ENCODE measurements at places on chromosomes 12 and 14.
A peak's percentile ranks its signal among the peaks of the same experiment; 100 is the strongest.

GRCh38 chr14:61695695-61696527, 598 bp downstream of the HIF1A start:
- no peak for DNase-seq

- DNase-seq = peak; percentile 38
Observed at GRCh38 chr12:29961231-29961630, 177.5 kb upstream of the TMTC1 start.

- DNase-seq = no peak
Observed at GRCh38 chr12:10190558-10191388, 11.9 kb downstream of the TMEM52B start.

- DNase-seq = no peak
Observed at GRCh38 chr14:57974896-57975295, 109.0 kb upstream of the SLC35F4 start.

DNA sequence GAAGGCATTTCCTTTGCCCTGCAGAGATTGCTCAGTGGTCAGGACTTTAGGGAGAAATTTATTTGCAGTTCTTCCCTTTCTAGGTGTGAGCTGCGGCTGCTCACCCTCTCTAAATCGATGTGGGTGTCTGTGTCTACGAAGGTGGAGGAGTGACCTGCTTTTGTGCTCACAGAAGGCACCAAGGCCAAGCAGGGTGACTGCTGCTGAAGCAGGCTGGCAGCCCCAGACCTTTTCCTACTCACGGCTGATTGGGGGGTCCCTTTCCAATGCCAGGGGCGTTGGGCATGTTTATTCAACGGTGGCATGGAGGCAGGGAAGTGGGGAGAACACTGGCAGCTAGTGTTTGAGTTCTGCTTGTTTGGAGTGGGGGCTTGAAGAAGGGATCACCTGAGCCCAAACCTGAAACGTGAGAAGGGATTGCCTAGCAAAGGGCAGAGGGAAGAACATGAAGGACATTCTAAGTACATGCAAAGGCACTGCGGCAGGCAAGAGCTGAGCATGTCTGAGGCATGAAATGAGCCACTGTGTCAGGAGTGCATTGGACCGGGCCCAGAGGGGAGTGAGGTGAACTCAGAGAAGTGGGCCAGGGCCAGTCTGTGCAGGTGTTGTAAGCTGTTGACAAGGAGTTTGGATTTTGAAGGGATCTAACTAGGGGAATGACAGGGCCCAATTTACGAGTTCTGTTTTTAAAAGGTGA, 56.3 kb downstream of the CACNA1C start:
- no peak for DNase-seq

DNA sequence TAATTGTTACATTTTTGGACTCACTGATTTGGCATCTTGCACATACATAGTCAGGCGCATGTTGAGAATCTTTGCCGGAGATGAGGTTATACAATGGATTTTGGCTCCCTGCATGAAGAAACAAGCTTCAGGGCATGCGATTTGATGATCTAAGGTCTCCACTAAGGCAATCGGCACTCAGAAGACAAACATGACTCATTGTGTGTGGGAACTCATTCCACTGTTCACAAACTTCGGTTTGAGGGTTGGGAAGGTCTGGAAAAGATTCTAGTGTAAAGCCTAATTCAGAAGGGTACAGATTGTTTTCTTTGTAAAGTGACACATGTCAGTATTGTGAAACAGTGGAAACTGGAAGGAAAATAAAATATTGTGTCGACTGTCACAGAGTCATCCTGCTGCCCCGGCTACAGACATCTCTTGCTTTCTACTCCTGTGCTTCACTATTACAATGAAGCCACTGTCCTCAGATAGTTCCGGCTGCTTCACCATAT, 192.6 kb upstream of the HMGA2 start:
- DNase-seq = peak; percentile 97

- DNase-seq = no peak
Observed at GRCh38 chr14:49991491-49991890, 98.6 kb downstream of the ARF6 start.

DNA sequence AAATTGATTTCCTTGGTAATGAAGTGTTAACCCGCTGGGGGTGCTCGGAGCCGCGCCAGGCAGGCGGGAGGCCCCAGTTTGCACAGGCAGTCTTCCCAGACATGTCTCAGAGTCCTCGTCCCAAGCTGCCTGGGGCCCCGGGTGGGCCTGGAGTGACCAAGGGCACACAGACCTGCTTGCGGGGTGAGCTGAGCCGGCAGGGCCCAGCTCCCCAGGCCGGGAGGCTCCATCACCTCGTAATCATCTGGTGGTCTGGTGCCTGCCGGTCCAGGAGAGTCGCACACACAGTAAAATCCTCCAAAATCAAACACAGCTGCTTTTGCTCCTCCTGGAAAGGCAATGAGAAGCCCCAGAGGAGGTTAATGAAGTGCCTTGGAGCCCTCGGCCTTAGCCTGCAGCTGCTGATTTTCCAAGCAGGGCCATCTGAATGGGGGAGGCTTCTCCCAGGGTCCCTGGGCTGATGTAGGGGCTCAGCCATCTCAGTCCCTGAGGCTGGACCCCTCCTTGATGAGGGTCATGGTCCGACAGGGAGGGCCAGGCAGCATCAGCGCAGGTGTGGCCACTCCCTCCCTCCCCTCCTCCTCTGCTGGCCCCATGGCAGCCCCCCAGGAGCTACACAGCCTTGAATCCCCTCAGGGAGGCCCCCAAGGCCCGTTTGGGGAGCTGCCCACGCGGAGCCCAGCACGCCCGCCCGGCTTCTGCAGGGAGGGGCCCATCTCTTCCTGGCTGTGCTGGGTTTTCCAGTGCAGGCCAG, 39.4 kb upstream of the FBRSL1 start:
- DNase-seq = no peak

DNA sequence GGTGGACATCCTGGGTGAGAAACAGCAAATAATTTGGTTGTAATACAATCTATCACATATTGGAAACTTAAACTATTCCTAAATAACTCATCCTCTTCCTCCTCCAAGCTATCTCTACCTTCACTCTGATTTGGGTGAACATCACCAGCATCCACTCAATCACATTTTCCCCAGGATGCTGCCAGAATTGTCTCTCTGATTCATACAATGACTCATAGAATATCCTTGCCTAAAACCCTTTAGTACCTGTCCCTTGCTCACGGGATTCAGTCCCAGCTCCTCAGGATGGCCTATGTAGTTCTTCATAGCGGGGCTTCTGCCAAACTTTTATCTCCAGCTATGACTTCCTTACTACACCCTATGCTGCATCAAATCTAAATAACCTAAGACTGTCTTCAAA, 146.8 kb downstream of the EMP1 start:
- DNase-seq = no peak

DNA sequence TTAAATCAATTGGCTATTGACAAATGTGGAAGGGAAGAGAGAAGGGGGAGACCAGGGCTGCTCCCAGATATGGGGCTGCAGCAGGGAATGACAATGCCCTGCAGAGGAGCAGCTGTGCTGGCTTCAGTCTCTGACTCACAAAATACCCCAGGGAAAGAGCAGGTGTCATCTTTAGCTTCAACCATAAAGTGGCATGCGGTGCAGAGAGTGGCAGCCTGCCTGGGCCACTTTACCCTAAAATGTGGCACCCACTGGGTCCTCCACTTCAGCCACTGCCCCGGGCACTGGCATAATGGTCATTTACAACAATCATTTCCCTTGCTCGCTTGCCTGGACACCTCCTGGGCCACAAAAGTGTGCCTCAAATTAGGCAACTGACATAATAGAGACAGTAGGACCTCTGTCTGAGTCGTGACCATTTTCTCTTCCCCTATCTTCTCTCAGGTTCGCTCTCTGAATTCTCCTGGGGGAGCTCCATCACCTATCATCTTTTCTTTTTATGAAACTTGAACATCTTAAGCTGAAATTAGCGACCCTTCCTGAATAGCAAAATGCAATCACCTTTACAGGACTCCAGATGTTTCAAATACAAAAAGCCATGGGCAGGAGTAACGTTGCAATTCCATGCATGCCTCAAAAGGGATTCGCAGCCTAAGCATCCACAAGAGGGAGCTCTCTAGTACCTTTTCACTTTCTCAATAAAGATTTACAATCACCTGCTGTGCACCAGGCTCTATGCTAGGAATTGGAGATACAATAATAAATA, 179.9 kb upstream of the ATF7IP start:
- DNase-seq = peak; percentile 15

DNA sequence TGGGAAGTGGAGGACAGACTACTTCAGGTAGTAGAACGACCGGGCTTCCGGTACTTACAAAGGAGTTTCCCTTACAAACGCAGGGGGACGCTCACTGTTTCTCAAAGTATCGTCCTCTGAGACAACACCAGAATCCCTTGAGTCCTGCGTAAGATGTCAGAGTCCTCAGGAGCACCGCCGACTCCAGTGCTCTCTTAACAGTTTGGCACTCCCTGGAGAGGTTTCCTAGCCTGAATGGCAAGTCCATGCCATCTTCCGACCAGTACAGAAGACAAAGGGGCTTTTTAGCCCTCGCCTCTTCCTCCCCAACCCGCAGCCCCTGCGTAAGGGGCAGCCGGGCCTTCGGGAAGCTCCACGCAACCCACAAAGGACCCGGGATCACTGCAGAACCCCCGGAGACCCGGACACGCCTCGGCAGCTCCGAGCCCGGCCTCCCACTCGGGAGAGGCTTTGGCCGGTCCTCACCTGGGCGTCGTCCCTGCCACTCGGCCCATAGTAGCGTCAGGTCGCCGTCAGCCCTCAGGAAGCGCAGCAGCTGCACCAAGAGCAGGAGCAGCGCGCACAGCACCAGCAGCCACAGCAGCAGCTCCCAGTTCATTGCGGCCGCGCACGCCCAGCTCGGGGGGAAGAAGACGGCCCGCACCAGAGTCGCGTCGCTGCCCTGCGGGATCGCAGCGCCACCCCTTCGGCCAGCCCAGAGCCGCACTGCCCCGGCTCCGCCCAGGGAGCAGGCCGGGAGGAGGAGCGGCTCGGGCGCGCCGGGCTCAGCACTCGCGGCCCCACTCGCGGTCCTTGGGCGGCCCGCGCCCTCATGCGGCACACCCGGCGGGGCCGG, at the start of gene DHRS7:
Gene DHRS7 (minus strand): TSS at position 687 of the 835 bp plus-strand sequence. CDS start 89 bp downstream, at position 598.
- DNase-seq = peak; percentile 39

- DNase-seq = peak; percentile 23
Observed at GRCh38 chr14:30443368-30444007, 115.5 kb upstream of the G2E3 start.

GRCh38 chr14:104732355-104732804, 8.4 kb downstream of the ADSS1 start:
- no peak for DNase-seq

- DNase-seq = peak; percentile 79
Observed at GRCh38 chr12:105706321-105706972, 376.0 kb downstream of the C12orf75 start.

- no peak for DNase-seq
Observed at GRCh38 chr14:99938376-99938775, 126.8 kb upstream of the EVL start.

DNA sequence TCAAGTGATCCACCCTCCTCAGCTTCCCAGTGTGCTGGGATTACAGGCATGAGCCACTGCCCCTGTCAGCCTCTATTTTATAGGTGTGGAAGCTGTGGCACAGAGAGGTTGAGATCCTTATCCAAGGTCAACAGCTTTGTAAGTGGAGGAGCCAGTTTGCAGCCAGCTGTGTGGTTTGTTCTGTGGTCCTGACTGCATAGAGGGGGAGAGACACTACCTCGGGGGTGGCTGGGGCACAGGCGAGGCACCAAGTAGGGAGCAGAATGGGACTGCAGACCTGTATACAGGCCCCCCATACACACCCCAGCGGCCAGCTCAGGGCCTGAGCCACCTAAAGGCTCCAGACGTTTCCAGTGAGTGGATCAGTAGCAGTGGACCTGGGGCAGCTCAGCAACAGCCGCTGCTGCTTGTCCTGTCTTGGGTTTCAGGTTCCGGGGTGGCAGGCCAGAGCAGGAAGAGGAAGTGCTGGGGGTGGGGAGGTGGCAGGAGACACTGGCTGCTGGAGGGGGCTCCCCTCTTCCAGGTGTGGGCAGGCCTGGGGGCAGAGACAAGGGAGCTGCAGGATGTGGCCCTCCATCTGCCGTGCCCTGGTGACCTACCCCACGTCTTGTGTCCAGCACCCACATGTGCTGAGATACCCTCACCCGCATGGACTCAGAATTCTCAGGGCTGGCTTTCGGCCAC, 11.0 kb downstream of the ORAI1 start:
- DNase-seq = no peak

GRCh38 chr12:57614178-57614947, 3.1 kb downstream of the ARHGEF25 start:
- DNase-seq = no peak

GRCh38 chr12:3097186-3097804, 20.1 kb downstream of the TSPAN9 start:
- no peak for DNase-seq
